Stimulated activated CD4-positive, alpha-beta T cell treated with anti-CD3 and anti-CD28 coated beads, Interleukin-1b, Interleukin-23, amount 100 ng/mL, for 24 hours (primary cell): ENCODE measurements at places on chromosomes 16 and 17.

DNA sequence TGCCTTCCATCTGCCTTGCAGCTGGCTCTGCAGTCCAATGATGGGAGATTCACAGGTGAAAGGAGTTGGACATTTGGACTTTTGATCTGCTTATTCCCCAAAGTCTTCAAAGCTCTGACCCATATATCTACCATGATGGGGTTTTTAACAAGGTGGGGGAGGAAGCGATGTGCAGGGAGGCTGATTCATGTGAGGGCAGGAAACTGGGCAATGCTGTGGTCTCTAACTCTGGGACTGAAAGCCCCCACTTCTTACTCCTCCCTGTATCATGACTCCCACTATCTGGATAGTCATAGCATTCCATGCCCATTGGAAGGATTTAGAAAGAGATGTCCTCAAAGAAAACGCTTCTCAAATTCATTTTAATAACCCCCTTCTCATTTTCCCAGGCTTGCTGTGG is 16.3 kb downstream of the HOXB1 start:
- DNase-seq: no peak

GRCh38 chr17:58760248-58760647 is 4.6 kb downstream of the PPM1E start:
- DNase-seq: no peak

- DNase-seq: no peak
These were observed 47.4 kb upstream of the ENPP7 start for GRCh38 chr17:79683365-79683764.

GRCh38 chr17:2705263-2705662 is 6.3 kb downstream of the CLUH start:
- DNase-seq: no peak

GRCh38 chr17:47316311-47316710 is 7.4 kb upstream of the EFCAB13 start:
- DNase-seq: no peak

DNA sequence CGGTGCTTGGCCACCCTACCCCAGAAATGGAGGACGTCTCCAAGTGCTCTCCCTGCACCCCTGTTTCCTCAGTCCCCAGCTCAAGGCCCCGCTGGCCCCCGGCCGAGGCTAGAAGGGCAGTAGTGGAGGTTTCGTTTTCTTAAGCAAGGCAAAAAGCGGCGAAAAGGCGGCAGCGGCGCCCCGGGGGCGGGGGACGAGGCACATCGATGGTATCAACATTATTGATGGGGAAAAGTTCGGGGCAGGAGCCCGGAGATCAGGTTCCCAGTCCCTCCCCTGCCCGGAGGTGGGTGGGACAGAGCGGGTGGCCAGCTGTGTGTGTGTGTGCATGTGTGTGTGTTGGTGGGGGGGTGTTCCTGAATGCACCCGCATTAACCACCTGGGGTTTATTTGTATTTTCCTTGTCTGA is 4.1 kb upstream of the SALL1 start:
- no peak for DNase-seq

DNA sequence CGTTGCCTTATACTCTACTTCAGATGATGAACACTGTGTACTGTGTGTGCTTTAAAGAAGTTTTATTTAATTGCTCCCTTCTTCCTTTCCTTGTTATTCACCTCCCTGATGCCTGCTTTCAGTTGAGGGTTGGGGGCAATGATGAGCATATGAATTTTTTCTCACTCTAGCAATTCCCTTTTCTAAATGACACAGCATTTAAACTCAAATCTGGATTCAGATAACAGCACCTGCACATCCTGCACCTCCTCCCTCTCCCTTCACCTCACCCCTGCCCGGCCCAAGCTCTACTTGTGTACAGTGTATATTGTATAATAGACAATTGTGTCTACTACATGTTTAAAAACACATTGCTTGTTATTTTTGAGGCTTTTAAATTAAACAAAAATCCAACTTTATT is 13.0 kb upstream of the PNPO start:
- no peak for DNase-seq

DNA sequence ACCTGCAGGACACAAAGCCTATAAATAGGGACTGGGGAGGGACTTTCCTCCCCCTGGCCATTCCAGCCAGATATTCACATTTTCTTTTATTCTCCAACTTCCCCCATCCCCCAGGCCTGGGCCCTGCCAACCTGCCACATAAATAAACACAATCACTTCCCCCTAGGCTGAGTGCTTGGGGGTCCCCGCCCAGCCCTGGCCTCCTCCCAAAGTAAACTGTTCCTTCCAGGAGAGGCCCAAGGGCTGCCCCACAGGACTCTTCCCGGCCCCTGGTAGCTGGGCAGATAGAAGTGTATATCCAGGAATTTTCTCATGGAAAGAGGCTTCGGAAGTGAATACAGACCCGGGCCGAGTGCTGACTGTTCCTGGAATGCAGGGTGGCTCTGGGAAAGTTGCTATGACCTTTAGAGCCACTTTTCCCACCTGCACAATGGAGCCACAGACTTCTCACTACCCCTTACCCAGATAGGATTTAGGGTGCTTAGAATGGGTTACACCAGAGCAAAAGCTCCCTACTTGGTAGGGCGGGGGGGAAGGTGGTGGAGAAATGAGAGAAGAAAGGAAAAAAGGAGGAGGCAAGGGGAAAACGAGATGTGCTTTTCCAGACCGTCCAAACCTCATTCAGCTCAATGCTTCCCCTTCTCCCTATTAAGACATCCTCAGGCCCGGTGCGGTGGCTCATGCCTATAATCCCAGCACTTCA is 8.5 kb downstream of the CSF3 start:
- no peak for DNase-seq

DNA sequence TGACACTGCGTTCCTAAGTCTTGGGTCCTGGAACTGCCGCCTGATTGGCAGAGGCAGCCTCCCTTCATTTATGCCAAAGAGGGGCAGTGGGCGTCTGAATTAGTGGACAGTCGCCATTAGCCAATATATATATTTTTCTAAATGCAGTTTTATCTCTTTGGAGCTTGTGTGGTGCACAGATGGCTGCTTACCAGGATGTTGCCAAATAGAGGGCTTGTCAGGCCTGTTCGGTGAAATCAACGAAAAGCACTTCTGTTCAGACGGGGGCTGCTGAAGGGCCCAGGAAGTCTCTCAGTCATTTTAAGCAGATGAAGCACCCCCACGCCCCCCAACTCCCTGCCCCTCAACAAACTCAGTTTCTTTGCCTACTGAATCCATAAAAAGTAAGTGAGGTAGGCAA is 66.0 kb downstream of the RAP1GAP2 start:
- no peak for DNase-seq

GRCh38 chr16:19722981-19723380 is 4.9 kb downstream of the IQCK start:
- DNase-seq: no peak

DNA sequence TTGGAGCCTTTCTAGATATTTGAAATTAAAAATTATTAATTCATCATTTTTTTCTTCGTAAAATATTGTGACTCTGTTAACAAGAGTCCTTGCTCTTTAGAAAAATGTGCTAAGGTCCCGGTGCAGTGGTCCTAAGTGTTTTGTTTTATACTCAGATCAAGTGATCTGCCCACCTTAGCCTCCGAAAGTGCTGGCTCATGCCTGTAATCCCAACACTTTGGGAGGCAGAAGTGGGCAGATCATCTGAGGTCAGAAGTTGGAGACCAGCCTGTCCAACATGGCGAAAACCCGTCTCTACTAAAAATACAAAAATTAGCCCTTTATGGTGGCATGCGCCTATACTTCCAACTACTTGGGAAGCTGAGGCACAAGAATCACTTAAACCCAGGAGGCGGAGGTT is 82.6 kb upstream of the LGALS9 start:
- no peak for DNase-seq

DNA sequence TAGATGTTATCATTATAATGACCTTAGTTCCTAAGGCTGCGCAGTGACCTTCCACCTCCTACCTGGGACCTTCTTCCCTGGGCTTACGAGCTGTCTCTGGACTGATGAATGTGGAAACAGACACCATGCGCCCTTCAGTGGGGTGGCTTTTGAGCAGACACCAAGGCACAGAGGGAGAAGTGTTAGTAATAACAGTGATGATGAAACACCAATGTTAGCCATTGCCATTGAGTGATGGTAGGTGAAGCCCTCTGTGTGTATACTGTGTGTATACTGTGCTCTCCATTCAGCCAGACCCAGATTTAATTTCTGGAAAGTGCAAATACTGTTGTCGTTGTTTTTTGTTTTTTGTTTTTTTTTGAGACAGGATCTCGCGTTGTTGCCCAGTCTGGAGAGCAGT is 44.5 kb downstream of the CLEC16A start:
- DNase-seq: no peak

DNA sequence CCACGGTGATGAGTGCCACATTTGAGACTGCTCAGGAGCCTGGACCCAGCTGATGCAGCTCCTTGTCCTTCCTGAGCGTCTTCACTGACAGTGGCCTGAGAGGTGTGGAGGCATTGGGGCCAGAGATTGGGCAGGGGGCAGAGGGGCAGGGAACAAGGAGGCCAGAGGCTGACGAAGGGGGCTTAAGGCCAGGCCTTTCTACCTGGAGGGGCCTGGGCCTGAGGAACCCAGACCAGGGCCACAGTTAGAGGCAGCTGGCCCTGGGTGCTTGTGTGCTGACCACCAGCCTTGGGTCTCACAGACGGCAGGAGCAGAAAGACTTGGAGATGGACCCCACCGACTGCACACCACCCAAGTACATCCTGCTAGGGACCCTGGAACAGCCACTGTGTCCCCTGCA is 168.2 kb upstream of the ZNF267 start:
- no peak for DNase-seq

DNA sequence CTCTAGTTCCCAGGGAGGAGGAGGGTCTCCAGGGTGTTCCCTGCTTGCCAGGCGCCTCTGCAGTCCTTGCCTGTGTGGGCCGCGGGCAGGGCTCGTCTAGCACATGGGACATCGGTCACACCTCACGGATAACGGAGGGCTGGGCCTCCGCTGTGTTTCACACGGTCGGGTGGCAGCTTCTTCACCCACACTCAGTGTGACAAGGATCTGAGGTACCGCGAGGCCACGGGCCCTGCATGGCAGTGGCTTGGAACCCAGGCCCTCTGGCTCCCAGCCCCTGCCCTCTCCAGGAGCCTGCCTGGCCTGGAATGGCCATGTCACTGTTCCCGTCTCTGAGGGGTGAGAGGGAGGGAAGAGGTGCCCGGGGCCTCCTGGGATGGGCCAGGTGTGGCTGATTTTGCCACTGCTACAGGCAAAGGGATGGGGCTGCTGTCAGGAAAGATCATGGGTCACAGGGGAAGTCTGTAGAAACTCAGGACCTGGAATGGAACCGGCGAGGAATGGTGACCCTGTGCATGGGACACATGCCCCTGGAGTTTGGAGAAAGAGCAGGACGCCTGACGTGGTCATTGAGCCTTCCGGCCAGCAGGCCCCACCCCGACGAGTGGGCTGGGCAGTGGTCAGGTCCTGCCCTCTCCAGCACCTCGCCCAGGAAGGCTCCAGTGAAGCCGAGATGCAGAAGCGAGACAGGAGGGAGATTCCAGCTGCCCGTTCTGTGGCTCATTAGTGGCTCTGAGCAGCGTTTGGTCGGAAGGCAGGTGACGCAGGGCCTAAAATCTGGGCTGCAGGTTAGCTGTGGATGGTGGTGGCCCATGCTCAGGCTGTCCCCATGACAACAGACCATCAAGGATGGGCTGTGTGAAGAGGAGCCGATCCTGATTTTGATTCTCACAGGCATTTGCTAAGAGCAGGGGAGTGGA is 76.5 kb upstream of the GSE1 start:
- no peak for DNase-seq

GRCh38 chr17:82219083-82219482 is 6.4 kb upstream of the CCDC57 start:
- DNase-seq: no peak

GRCh38 chr17:62692721-62693431 is 65.4 kb downstream of the MRC2 start:
- no peak for DNase-seq

- no peak for DNase-seq
These were observed 6.3 kb upstream of the APRT start for GRCh38 chr16:88817785-88818574.
